SJSA1 (cell line): ENCODE measurements at places on chromosomes 4 and X.

- no peak for DNase-seq
Observed at GRCh38 chr4:55365345-55365728, 19.3 kb downstream of the SRD5A3 start.

- no peak for DNase-seq
Observed at GRCh38 chr4:145552181-145552822, 66.9 kb upstream of the MMAA start.

DNA sequence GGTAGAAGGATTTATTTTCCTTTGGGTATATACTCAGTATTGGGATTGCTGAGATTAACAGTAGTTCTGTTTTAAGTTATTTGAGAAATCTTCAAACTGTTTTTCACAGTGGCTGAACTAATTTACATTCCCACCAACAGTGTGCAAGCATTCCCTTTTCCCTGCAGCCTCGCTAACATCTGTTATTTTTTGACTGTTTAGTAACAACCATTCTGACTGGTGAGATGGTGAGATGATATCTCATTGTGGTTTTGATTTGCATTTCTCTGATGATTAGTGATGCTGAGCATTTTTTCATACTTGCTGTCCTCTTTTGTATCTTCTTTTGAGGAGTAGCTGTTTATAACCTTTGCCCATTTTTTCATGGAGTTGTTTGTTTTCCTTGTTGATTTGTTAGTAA is 457.8 kb downstream of the TRAM1L1 start:
- DNase-seq = no peak

GRCh38 chr4:3384391-3384770 is 57.4 kb upstream of the HGFAC start:
- peak; percentile 29 for DNase-seq

DNA sequence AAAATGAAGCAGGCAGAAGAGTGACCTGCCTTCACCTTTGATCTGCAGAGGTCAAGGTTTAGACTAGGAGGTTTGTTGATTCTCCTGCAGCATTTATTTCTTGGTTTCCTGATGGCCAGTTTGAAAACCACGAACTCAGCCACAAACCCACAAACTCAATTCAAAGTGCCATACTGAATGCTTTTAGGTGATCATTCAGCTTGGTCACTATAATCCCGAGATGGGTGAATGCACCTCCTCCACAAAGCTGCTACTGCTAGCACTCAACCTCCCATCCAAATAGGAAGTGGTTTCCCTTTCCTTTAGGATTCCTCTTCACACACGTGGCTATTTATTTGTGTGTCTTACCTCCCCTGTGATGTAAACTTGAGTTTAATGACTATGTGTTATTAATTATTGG is 225.2 kb downstream of the MID1 start:
- no peak for DNase-seq

DNA sequence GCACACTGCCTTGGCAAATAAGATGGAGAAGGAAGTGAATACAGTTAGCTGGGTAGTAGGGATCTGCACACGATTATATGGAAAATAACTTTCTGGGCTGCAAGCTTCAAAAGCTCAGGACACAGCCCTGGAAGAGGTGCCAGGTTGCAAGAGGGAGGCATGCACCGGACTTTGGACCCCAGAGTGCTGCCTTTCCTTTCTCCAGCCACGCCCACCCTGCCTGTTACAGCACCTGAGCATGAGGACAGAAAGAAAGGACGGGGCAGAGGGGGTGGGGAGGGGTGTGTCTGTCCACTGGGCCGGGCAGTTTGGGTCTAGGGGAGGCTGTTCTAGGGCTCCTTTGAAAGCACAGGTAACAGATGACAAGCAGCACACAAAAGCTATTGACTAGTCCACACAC is 152.8 kb downstream of the ENPP6 start:
- DNase-seq = no peak

- no peak for DNase-seq
Observed at GRCh38 chrX:13283512-13283911, 36.3 kb downstream of the ATXN3L start.

DNA sequence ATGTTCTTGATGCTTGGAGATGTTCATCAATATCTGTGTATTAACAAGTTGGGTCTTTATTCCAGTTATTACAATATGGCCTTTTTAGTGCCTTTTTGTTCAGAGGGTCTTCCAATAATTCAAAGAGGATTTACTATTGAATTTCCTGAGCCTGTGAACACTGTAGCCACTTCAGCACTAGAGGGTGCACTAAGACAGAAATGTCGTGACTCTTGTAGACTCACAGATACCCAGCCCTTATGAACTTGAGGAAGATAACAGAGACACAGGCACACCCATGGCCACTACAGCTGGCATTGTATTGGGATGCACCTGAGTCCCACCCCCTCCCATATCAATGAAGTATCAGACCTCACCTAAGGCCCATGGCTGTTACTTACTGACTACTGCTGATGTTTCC is 54.4 kb upstream of the ACTRT1 start:
- DNase-seq = no peak

DNA sequence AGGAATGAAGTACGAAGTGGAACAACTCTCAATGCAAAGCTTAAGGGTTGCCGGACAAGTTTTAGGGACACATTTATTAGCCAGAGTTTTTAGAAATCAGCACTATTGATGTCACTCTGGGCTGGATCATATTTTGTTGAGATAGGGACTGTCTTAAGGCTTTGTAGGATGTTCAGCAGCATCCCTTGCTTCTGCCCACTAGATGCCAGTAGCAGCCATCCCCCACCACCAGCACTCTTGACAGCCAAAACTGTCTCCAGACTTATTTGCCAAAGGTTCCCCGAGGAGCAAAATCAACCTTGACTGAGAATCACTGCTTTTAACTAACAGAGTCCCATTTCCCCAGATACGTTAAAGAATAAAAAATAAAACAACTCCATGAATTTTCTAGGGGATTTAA is 1497.3 kb downstream of the STIM2 start:
- no peak for DNase-seq

DNA sequence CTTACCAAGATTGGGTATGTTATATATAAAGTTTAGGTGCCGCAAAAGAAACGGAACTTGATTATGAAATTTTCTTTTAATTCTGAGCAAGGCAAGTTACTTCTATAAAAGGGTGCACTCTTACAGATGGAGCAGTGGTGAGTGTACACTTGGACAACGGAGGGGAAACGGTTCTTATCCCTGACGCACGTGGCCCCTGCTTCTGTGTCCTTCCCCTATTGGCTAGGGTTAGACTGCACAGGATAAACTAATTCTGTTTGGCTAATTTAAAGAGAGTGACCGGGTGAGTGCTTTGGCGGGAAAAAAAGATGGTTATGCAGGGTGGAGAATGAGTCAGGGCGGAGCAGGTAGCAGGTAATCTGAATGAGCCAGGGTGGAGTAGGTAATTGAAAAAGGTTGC is 149.5 kb downstream of the GC start:
- no peak for DNase-seq

DNA sequence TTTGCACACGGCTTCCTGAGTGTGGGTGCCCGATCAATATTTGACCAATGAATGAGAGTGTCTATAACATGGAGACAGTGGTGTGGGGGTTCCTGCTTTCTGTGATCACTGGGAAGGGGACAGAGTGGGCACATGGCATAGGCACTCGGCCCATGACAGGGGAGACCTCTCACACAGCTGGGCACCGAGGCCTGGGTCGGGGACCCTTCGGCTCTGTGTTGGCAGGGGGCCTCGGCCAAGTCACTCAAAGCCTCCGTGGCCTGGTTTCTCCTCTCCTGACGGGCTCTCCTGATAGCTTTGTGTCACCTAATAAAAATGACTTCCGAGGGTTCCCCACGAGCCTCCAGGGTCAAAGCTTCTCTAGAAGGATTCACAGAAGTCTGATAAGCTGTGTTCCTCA is 43.9 kb upstream of the PSAPL1 start:
- DNase-seq = no peak

DNA sequence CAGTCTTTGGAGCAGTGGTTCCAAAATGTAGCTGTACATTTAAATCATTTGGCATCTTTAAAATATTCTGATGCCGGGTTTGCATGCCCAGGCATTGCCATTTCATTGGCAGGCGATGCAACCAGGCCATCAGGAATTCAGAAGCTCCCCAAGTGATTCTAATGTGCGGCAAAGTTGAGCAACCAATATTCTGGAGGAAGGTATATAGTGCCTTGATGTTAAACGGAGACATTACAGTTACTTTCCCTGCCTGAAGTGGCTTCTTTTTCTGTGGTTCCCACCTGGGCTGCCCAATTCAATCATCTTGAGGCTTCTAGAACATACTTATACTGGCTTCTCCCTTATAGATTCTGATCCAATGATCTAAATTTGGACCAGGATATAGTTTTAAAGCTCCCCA is 68.7 kb upstream of the PGM2 start:
- DNase-seq = no peak

DNA sequence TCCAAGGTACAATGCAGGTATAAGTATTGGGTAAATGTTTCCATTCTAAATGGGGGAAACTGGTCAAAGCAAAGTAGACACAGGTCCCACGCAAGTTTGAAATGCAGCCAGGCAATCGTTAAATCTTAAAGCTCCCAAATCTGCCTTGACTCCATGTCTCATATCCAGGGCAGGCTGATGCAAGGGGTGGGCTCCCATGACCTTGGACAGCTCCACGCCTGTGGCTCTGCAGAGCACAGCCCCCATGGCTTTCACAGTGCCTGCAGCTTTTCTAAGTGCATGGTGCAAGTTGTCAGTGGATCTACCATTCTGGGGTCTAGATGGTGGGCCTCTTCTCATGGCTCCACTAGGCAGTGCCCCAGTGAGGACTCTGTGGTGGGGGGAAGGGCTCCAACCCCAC is 436.4 kb downstream of the DMD start:
- no peak for DNase-seq

DNA sequence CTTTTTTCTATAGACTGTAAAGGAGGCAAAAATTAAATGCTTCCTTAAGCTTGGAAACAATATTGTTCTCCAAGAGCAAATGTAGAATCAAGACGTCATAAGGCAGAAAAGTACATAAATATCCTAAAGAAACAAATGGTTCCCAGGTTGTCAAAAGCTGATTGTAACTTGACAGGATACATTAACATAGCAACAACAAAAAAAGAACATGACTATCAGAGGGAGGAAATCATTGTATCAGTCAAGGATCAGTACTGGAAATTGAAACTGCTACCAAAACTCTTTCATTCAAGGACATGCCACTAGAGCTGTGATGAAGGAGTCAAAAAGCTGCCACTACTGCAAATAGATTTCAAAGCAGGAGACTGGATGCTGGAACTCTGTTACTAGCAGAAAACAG is 168.3 kb downstream of the BTC start:
- DNase-seq = no peak

- DNase-seq = peak; percentile 29
Observed at GRCh38 chr4:181569553-181569952, 673.6 kb upstream of the TENM3 start.

- peak; percentile 75 for DNase-seq
Observed at GRCh38 chrX:45775468-45775867, 574.8 kb upstream of the DIPK2B start.

- no peak for DNase-seq
Observed at GRCh38 chr4:176207839-176208238, 12.5 kb upstream of the SPATA4 start.

DNA sequence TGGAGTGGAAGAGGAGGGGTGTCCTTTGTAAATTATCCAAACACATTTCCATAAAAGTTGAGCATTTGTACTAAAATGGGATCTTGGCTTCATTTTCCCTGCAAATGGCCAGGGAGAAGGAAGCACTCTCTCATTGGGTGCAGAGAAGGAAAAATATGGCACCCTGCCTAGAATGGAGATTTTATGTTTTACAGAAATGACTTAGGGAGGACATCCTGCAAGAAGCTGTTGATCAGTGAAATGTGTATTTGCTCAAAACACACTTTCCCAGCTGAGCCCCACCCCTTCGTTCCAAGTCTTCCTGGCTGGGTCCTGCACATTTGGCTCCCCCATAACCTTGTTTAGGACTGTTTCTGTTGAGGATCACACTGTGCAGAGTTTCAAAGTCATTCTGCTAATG is 213.5 kb upstream of the TAPT1 start:
- DNase-seq = no peak

DNA sequence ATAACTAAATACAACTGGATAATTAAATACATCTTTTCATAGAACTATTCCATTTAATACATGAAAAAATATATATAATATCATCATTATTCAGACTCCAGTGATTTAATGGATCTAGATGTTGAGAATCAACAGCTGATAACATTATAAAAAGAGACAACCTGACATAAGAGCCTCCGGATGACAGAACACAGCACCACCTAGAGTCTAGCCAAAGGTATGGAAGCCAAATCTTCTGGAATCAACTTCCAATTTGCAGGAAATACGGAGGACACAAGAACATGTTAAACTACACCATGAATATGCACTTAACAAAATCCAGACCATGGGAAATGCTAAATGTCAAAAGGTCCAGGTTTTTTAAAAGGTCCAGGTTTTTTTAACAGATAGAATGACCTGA is 55.0 kb downstream of the LRBA start:
- no peak for DNase-seq

DNA sequence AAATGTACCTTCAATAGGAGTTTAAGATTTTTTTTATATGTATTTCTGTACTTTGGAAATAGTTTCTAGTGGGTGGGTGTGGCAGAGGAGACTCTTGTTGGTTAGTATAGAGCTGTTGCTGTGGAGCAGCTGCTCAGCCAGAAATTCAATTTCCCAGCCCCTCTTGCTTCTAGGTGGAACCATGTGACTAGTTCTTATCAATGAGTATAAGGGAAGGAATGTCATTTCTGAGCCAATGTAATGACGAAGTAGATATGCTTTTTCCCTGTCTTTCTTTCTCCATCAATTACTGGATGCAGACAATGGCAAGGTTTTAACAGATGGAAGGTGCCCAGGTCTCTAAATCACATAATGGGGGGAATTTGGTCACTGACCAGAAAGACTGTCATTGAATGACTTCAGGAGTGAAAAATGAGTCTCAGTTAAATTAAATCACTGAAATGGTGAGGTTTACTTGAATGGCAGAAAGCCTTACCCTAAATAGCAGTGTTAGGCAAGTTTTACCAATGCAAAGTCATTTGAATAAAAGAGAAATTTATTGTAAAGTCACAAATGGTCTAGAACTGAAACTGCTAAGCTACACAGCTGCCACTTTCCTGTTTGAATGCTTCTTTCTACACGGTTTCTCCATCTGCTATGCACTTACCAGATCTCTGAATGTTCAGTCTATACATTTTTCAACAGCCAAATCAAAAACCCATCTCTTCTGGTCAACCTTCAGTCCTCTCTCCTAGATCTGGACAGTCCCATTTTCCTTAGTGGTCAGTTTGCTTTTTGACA is 795.4 kb upstream of the MAGEB2 start:
- DNase-seq = no peak

- no peak for DNase-seq
Observed at GRCh38 chrX:68941385-68941952, 112.6 kb downstream of the EFNB1 start.

DNA sequence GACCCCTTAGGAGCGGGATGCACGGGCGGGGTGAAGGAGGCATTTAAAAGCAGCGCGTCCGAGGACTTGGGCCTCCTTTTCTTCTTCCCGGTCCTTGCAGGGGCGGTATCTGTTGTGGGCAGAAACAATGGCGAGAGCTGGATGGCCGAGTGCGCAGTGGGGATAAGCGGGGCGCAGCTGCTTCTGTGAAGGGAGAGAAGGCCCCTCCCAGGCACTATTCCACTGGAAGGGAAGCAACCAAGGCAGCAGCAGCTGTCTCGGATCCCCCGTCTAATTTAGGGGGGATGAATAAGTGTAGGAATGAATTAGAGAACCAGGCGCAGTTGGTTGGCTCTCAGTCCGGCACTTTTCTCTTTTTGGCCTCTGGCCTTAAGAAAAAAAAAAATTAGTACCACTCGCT is 995 bp downstream of the SMARCA5 start:
- peak; percentile 53 for DNase-seq

GRCh38 chrX:133215017-133215416 is 3.1 kb downstream of the TFDP3 start:
- no peak for DNase-seq
